CD4-positive, alpha-beta T cell treated with Interferon alpha-2 for 1 hour (primary cell): ENCODE measurements at places on chromosomes 12 and 14.
A peak's percentile ranks its signal among the peaks of the same experiment; 100 is the strongest.

DNA sequence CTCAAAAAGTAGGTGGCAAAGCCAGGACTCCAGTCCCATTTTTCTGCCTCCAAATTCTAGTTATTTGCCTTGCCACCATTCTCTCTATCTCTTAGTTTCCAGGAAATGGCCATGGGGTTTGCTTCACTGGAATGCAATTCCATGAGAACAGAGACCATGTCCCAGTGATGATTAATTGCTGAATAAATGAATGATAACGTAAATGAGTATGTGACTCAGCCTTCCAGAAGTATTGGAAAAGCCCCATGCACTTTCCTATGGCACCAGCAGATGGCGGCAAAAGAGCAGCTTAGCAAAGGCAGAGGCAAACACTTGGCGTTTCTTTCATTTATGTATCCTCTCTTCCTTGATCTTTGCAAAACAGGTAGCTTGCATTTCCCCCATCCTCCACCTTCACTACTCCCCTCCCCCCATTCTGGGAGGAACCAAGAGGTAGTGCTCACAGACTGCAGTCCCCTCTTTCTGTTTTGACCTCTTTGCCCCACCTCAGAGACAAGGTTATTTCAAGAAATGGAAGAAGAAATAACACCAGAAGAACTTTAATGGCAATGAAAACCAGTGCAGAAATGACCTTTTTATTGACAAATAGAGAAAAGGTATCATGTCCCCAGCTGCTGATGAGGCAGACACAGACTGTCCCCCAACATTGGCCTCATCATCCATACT, 21.3 kb downstream of the TBX3 start:
- peak; percentile 56 for DNase-seq

DNA sequence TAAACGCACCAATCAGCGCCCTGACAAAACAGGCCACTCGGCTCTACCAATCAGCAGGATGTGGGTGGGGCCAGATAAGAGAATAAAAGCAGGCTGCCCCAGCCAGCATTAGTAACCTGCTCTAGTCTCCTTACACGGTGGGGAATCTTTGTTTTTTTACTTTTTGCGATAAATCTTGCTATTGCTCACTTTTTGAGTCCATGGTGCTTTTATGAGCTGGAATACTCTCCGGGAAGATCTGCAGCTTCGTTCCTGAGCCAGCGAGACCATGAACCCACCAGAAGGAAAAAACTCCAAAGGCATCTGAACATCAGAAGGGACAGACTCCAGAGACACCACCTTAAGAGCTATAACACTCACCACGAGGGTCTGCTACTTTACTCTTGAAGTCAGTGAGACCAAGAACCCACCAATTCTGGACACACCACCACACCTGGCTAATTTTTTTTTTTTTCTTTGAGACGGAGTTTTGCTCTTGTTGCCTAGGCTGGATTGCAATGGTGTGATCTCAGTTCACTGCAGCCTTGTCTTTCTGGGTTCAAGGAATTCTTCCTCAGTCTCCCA, 6.9 kb upstream of the COPS7A start:
- no peak for DNase-seq

DNA sequence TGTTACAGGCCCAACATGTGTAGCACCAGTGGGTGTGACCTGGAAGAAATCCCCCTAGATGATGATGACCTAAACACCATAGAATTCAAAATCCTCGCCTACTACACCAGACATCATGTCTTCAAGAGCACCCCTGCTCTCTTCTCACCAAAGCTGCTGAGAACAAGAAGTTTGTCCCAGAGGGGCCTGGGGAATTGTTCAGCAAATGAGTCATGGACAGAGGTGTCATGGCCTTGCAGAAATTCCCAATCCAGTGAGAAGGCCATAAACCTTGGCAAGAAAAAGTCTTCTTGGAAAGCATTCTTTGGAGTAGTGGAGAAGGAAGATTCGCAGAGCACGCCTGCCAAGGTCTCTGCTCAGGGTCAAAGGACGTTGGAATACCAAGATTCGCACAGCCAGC, 8.6 kb downstream of the BCL2L14 start:
- no peak for DNase-seq

- DNase-seq: no peak
Observed at GRCh38 chr12:44653861-44654527, 222.1 kb downstream of the NELL2 start.
